ENCODE measurements at places on chromosomes 4 and X.

GRCh38 chr4:101264512-101264911 is 82.8 kb downstream of the PPP3CA start:
- DNase-seq = no peak

DNA sequence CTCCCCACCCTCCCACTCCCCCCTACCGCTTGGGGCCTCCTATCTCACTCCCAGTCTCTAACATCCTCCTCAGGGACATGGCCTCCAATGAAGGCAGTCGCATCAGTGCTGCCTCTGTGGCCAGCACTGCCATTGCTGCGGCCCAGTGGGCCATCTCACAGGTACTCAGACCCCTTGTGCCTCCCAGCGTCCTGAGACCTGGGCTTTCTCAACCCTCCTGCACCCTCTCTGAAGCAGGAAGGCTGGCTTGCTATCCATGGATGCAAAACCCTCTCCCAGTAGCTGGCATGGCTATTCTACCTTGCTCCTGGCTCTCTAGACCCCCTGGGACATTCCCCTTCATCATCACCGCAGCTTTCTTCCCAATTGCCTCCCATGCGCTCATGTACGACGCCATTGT is 13.3 kb upstream of the UBA1 start:
- DNase-seq = no peak

- no peak for DNase-seq
These were observed 558.2 kb upstream of the DIPK2B start for GRCh38 chrX:45758738-45759397.

GRCh38 chr4:165826166-165826565 is 46.9 kb upstream of the TLL1 start:
- no peak for DNase-seq

DNA sequence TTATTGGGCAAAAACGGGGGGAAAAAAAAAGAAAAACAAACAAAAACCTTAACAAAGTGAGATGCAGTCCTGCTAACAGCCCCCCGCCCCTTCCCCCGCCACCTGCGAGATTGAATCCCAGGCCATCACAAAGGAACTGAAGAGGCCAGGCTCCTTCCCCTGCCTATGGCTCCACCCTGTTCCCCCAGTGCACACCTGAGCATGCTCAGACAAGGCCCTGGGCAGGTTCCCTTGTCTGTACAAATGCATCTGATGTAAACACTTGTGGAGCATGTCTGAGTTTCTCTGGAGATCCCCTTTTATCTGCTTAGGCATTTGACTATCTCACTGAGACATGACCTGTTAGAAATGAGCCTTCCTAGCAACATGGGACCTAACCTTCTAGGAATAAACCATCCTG is 983.7 kb upstream of the PABPC4L start:
- no peak for DNase-seq

GRCh38 chr4:11931266-11931820 is 502.6 kb upstream of the HS3ST1 start:
- DNase-seq = no peak

Data from HCT116 (cell line).